K562 (cell line): ENCODE measurements at places on chromosomes 16 and 17.

DNA sequence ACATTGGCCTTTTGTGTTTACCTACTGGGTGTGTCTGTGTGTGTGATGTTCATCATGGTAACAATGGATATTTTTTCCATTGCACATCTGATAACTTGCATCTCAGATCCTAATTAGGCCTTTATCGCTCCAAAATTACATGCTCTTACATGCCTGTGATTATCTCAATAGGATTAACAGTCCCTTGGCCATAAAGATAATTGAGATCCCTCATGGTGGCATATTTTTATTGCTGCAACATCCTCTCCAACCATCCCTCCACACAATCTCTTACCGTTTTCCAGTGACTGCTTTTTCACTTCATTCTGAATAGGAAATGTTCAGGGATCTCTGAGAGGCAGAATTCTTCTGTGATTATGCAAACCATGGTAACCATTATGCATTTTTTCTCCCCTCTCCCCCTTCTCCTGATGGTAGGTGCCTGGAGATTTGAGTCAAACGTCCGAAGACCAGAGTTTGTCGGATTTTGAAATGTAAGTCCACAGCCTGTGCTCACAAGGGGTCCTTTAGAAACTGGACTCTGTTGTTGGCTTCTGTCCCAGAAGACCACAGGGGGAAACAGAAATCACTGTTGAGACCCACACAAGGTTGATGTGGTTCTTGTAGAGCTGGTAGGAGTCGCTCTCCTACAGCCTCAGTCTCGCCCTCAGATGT, 405.5 kb downstream of the CPPED1 start:
- no peak for DNase-seq

GRCh38 chr17:82524540-82524939, 5.0 kb downstream of the FOXK2 start:
- DNase-seq = no peak

GRCh38 chr17:1713878-1714426, 3.8 kb upstream of the TLCD2 start:
- no peak for DNase-seq

GRCh38 chr17:43360376-43360738, 38.4 kb upstream of the ARL4D start:
- DNase-seq = no peak

DNA sequence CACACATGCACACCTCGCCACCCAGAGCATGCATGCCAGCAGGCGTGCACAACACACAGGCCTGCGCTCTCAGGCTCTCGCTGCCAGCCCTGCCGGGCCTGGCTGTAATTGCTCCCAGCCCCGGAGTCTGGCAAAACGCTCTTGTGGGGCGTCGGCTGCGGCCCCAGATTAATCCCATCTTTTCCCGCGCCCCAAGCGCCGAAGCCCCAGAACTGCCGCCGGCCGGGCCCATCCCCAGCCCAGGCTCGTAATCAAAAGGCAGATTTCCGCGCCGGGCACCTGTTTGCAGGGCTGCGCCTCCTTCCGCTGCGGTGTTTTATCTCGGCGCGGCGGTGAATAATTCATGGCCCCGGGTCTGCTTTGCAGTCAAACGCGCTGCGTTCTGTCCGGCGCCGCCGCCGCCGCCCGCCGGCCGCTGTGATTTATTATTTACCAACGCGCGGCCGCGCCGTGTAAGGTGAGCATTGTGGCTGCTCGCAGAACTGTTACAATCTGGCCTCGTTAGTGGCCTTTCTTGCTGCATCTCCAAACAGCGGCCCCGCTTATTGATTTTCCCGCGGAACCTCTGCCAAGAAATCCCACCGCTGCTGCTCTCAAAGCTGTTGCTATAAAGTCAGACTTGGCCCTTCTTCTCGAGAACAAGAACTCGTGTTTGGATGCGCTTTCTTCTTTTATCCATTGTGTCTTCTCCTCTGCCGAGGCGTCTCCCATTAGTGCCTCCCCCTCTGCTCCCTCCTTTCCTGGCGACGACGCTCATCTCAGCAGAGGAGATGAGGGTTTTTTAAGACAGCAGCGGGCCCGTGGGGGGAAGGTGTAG, 126.1 kb downstream of the IRX5 start:
- no peak for DNase-seq

DNA sequence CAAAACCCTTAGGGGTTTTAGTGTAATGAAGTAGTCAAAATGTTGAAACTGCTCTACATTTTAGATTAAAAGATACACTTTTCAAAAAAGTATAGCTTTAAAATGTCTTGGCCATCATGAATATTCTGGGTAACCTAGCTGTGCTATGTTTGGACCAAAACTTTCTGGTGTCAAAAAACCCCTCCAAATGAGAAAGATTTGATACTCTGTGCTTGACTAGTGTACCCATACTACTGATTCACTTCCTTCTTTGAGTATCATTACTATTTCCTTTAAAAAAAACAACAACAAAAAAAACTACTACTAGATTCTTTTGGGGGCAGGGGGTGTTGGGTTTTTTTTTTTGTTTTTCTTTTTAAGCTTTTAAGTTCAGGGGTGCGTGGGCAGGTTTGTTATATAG, 37.3 kb downstream of the PTRH2 start:
- DNase-seq = no peak

DNA sequence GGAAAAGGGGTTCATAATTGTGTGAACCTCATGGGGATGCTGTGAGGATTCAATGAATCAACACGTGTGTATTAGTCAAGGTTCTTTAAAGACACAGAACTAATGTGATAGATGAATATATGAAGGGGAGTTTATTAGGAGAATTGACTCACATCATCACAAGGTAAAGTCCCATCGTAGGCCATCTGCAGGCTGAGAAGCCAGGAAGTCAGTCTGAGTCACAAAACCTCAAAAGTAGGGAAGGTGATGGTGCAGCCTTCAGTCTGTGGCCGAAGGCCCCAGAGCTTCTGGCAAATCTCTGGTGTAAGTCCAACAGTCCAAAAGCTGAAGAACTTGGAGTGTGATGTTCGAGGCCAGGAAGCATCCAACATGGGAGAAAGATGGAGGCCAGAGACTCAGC, 413.4 kb downstream of the CDH13 start:
- DNase-seq = no peak

- DNase-seq = peak; percentile 69
These were observed 3.5 kb downstream of the CTNS start for GRCh38 chr17:3639981-3640596.
